ENCODE measurements at places on chromosomes 13 and 19.
A peak's percentile ranks its signal among the peaks of the same experiment; 100 is the strongest.

DNA sequence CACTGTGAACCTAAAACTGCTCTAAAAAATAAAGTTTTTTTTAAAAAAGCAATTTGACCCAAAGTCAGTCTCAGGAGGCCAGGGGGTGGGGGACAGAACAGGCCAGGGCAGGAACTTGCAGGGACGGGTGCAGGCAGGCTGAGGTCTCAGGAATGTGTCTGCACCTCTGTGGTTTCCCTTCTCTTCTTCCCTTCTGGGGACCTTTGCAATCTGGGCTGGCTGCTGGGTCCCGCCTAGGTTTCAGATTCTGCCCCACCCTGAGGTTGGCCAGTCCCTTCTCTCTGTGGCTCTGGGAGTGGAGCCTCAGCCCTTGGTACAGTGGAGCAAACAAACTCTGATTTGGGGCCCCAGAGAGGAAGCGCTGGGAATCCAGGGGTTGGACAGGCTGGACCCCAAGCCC, 5.3 kb upstream of the F2RL3 start:
- no peak for DNase-seq

GRCh38 chr13:112055915-112056269, 11.1 kb upstream of the SOX1 start:
- no peak for DNase-seq

GRCh38 chr19:45947926-45948325, 25.7 kb downstream of the NOVA2 start:
- DNase-seq, result no peak

- DNase-seq, result no peak
These were observed 186.2 kb downstream of the TEX29 start for GRCh38 chr13:111506621-111507020.

GRCh38 chr19:8831832-8832131, 322 bp downstream of the ZNF558 start:
- no peak for DNase-seq

DNA sequence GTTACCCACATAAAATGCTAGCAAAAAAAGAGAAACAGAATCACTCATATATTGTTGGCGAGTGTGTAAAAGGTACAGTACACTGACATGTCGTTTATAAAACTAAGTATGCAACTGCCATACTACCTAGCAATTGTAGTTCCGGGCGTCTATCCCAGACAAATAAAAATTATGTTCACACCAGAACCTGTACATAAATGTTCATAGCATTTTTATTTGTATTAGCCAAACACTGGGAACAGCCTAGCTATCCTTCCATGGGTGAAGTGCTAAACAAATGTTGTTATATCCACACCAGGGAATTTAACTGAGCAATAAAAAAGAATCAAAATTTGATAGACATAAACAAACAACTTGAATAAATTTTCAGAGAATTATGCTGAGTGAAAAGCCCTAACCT, 28.9 kb upstream of the POSTN start:
- no peak for DNase-seq

- DNase-seq, result no peak
These were observed 1.9 kb downstream of the CDC42EP5 start for GRCh38 chr19:54470991-54471782.

DNA sequence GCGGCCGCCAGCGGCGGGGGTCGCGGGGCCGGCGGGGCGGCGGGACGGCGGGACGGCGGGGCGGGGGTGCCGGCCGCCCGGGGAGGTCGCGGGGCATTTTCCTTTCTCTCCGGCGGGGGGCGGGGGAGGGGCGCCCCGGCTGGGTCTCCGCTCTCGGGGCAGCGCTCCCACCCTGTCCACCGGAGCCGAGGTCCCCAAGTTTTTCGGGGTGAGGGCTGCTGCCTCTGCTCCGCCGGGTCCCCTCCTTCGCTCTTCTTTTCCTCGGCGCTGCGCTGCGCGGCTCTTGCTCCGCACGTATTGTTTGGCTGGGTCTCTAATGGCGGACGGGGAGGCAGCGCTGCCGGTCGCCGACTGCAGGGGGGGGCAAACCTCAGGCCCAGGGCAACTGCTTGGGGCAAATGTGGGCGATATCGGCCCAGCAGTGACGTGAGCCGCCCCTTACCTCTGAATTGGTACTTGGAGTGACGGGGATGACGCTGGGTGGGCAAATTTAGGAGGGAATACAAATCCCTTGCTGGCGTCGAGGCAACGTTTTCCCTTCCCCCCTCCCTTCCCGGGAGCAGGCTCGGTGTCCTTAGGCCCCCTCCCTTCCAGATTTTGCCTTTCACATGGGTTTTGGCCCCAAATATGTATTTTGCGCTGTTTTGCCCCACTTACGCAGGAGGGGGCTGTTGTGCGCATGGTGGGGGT, 759 bp downstream of the ZMYM2 start:
- peak; percentile 62 for DNase-seq

- peak; percentile 30 for DNase-seq
These were observed 83.0 kb downstream of the FLT1 start for GRCh38 chr13:28411831-28412353.

DNA sequence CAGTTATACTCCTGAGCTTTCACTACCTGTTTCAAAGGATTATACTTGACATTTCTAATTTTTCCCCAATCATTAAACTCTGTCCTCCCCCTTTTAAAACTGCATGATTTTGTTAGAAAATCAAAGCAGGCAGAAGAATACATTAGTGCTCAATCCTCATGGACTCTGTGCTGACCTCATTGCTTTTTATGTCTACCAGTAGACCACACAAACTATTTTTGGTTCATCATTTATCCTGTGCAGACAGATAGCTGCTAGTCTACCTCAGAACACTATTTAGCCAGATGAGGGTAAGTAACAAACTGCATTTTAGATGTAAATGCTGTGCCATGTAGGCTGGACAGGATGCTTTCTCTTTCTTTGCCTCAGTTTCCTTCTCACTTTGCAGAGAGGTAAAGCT, 235.9 kb downstream of the DCT start:
- no peak for DNase-seq
